ENCODE measurements at places on chromosomes 11 and 22. TPM values are rescaled to one million over a fixed set of nuclear protein-coding genes. Genes with fewer than 3 reads are reported as not detected.

The LRP5 gene
- total RNA-seq = 1.9 TPM

The ANKK1 gene
- 2.7 TPM for total RNA-seq

The SOX6 gene
- not detected for total RNA-seq

The OR5AN1 gene
- not detected for total RNA-seq

The CPSF7 gene
- total RNA-seq = 149 TPM

The DRD4 gene
- 0.64 TPM for total RNA-seq

The RBMXL2 gene
- total RNA-seq = not detected

The ASRGL1 gene
- 1.2 TPM for total RNA-seq

The MPPED2 gene
- not detected for total RNA-seq

The LUZP2 gene
- total RNA-seq = not detected

The ANGPTL5 gene
- total RNA-seq = not detected

The SCUBE2 gene
- total RNA-seq = 0.64 TPM

The CABP2 gene
- not detected for total RNA-seq

The GAS2L1 gene
- 0.47 TPM for total RNA-seq

The CALCA gene
- not detected for total RNA-seq

The TESMIN gene
- 5.7 TPM for total RNA-seq

The SCGB1C1 gene
- not detected for total RNA-seq

The SCN3B gene
- total RNA-seq = not detected

The CASP1 gene
- total RNA-seq = 96.8 TPM

The SYT12 gene
- total RNA-seq = not detected

The RHBDD3 gene
- total RNA-seq = 16.1 TPM

The NFAM1 gene
- 0.29 TPM for total RNA-seq

The OR51E2 gene
- not detected for total RNA-seq

The WNT7B gene
- not detected for total RNA-seq

The PPP6R2 gene
- total RNA-seq = 91.2 TPM

The HYOU1 gene
- total RNA-seq = 136 TPM

The NRGN gene
- total RNA-seq = 0.67 TPM

The PTGDR2 gene
- 3.6 TPM for total RNA-seq

The SEZ6L gene
- total RNA-seq = not detected

The OOSP4A gene
- not detected for total RNA-seq

The OR2AG1 gene
- not detected for total RNA-seq

The MRPL48 gene
- total RNA-seq = 24.9 TPM

The PLEKHB1 gene
- total RNA-seq = 53.8 TPM

The LARGE2 gene
- total RNA-seq = 5.1 TPM

The KLHL35 gene
- 1.5 TPM for total RNA-seq

All from CD4-positive, alpha-beta memory T cell (primary cell).